Activated T-helper 1 cell treated with Interleukin-2 at 50 U/mL for 16 hours (primary cell): ENCODE measurements at places on chromosomes 1 and 21.

DNA sequence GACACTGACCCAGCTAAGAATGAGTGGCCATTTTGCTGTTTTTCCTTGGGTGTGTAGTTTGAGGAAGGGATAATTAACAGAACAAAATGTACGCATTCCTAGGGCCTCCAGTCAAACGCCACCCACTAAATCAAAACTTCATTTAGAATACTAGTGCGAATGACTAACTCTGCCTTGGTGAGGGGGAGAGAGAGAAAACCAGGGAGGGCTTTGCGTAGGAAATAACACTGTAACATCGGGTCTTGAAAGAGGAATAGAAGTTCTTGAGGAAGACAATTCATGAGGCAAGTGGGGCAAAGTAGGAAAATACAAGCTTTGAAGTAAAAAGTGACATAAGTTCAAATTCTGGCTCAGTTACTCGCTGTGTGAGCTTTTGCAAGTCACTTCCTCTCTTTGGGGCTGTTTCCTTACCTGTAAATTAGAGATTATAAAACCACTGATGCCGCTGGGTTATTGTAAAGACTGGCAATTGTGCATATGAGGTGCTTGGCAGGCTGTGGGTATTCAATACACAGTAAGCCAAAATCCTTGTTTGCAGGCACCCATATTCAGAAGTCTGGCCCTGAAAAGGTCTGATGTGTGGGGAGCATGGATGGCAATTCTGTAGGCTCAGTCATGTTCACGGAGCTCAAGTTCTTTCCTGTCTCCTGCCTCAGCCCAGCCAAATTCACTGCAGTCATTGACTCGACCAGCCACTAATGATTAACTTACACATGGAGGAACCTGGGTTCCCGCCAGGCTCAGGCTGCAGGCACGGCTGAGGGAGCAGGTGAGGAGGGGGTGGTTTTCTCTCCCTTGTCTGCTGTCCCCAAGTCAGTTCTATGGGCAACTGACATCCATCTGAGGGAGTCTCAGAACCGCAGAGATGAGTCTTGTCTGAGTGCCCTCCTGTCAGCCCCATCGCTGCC lies 140.3 kb upstream of the CSF3R start:
- DNase-seq = no peak

GRCh38 chr1:231827337-231828105 lies 200.9 kb downstream of the DISC1 start:
- no peak for DNase-seq

DNA sequence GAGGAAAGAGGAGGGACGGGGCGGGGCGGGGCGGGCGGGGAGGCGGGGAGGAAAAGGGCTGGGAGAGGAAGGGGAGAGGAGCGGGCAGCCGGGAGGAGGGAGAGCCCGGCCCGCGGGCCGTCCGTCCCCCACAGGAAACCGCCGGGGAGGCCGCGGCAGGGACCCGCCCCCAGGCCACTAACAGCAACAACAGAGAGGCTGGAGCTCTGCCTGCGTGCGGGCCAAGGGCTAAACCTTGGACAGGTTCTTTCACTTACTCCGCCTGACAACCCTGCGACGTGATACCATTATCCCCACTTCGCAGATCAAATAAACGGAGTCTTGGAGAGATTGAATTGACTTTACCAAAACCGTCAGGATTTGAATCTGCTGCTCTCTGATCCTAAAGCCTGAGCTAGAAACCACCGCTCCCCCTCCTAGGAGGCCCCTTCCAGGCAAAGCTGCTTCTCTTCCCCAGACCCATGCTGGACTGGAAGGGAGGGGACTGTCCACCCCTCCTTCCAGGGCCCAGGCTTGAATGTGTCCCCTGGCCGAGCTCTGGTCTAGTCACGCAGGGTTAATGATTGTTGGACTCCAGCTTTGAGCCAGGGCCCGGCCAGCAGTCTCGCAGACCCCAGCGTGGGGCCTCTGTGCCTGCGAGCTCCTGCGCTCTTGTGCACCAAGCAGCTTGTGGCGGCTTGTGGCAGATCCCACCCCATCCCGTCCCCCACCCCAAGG lies at the start of gene EVA1B:
Gene EVA1B, minus strand, starts transcription at position 10 of the 717 bp plus-strand sequence. CDS start 608 bp downstream, outside the sequence.
- peak; percentile 44 for DNase-seq

DNA sequence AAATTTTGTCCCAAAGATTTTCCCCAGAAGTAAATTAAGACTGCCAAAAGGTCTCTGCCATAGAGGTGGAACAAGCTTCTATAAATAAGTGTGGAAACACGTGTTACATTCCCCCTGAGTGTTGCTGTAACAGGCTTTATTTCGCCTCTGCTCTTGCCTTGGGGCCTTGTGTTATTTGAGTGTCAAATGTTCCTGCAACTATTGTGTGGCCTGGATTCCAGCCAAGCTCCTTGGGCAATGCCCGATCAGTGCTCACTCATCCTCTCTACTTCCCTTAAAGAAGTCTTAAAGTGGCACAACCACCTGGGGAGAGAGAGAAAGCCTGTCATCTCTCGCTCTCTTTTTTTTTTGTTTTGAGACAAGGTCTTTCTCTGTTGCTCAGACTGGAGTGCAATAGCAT lies 156.7 kb downstream of the NR5A2 start:
- no peak for DNase-seq

DNA sequence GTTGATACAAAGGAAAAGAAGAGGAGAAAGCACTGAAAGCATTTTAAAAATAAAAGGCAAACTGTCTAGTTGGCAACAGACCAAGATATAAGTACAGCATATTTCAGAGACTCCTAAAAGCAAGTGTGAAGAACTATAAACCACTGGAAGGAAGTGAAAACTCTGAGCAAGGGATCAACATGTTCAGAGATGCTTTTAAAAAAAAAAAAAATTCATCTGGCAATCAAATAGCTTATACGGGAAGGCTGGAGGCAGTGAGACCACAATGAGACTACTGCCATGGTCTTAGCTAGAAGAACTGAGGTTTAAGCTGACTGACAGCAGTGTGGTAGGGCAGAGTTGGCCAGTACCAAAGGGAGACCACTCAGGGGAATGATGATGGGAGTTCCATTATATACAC lies 124.3 kb downstream of the VAV3 start:
- DNase-seq = no peak

GRCh38 chr1:109895720-109896504 lies 14.7 kb upstream of the CSF1 start:
- DNase-seq = no peak

DNA sequence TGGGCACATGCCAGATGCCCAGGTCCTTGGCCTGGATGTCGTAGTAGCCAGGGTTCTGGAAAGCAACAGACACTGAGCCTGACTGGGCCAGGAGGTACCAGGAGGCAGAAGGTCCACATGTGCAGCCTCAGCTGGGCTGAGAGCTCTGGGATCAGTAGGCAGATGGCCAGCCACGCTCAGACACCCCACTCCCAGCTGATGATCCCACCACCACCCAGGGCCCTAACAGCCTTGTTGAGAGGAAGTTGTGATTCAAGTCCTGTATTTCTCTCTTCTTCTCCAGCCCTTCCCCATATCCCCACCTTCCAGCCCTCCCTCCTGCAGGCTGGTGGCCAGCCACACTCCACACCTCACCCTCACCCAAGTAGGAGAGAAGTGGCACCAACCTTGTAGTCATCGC lies 4.0 kb downstream of the ITLN2 start:
- DNase-seq = no peak

- no peak for DNase-seq
These were observed 898.6 kb downstream of the AMY1C start for GRCh38 chr1:104648269-104648691.

DNA sequence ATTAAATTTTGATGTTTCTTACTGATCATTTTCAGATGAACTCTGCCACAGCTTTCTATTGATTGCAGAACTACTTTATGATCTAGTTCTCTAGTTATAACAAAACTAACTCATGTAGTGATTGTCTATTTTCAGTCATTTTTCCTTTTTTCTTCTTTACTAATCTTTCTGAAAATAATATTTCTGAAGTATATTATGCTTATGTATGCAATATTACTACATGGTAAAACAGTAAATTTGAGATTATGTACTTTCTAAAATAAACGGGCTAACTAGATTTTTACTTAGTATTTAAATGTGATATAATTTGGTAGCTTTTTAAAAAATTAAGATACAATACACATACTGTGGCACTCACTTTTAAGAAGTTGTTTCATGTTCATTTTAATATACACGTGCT lies 7.6 kb downstream of the TSNAX start:
- no peak for DNase-seq

DNA sequence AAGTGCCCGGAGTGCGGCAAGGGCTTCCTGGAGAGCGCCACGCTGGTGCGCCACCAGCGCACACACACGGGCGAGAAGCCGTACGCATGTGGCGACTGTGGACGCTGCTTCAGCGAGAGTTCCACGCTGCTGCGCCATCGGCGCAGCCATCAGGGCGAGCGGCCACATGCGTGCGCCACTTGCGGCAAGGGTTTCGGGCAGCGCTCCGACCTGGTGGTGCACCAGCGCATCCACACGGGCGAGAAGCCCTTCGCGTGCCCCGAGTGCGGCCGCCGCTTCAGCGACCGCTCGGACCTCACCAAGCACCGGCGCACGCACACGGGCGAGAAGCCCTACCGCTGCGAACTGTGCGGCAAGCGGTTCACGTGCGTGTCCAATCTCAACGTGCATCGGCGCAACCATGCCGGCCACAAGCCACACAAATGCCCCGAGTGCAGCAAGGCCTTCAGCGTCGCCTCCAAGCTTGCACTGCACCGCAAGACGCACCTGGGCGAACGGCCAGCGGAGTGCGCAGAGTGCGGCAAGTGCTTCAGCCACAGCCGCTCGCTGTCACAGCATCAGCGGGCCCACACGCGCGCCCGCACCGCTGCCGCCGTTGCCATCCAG lies 10.0 kb downstream of the ZNF672 start:
- DNase-seq = no peak

DNA sequence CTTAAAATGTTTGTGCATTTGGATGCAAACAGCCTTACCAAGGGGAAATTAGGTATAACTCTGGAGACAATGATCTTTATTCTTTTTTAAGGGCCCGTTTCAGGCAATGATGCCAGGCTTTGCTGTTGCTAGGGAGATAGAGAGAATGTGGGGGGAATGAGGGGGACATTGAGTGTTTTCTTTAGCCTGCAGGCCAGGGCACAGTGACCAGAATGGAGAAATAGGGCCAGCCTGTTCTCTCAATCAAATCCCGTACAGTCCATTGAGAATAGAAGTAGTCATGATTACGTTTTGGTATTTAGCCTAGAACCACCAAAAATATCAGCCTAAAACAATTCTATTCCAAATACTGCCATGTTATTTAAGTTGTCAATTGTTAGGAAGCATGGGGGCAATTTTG lies 49.0 kb downstream of the RGS7 start:
- DNase-seq = no peak

- peak; percentile 2 for DNase-seq
These were observed 733 bp downstream of the KDM5B start for GRCh38 chr1:202807451-202807925.

- DNase-seq = no peak
These were observed 176.9 kb upstream of the LMO4 start for GRCh38 chr1:87151500-87152421.

- DNase-seq = no peak
These were observed 101.6 kb downstream of the DMRTB1 start for GRCh38 chr1:53560581-53561502.

GRCh38 chr1:69551476-69552324 lies 16.0 kb upstream of the LRRC7 start:
- DNase-seq = no peak

DNA sequence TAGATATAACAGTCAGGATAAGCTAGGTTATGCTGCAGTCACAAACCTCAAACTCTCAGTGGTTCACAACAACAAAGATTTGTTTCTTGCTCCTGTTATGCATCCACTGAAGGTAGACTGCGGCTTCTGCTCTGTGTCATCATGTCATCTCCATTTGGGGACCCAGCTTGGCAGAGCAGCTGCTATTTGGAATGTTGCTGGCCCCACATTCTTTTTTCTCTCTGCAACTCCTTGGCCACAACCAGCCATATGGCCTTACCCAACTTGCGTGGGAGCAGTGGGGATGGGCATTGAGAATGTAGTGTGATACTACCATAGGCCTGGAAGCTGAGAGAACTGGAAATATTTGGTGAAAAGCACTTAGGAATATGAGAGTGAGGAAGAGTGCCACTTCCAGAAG lies 26.4 kb downstream of the AGO4 start:
- DNase-seq = no peak

GRCh38 chr1:98920441-98921110 lies 84.1 kb downstream of the PLPPR5 start:
- no peak for DNase-seq

DNA sequence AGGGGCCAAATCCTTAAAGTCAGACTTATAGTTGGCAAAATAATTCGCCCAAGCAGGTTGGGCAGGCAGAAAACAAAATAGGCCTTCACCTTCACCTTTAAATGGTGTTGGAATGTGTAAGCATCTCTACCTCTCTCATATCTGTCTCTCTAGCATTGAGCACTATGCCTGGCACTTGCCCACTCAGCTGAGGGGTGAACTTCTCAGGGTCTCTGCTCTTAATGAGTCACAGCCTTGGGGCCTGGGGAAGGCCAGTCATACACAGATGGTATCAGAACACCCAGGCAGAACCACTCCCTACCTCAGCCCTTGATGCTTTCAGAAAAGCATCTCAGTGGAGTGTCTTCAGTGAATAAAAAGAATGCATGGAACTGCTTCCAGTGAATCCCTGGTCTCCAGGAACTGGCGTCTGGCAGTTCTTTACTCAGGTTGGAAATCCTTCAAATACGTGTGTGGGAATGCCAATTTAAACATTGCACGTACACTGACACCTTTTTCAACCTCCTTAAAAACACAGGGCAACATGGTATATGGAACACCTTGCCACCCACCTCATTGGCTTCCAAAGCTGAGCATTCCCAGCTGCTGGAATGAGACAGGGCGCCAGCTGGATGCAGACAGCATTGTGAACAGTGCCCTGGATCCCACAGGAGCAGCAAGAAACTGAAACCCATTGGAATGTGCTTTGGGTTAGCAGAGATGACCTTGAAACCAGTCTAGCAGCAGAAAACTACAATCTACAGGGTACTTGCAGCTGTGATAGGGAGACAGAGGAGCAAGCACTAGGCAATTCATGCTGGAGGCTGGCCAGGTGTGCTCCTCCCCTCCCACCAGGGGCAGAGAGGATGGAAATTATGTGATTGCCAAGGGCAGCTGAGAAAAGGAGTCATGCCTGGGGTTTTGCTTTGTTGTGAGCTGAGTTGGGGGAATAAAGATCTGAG lies 30.0 kb downstream of the ZNF697 start:
- no peak for DNase-seq

GRCh38 chr1:38076455-38076854 lies 29.9 kb upstream of the POU3F1 start:
- DNase-seq = no peak

DNA sequence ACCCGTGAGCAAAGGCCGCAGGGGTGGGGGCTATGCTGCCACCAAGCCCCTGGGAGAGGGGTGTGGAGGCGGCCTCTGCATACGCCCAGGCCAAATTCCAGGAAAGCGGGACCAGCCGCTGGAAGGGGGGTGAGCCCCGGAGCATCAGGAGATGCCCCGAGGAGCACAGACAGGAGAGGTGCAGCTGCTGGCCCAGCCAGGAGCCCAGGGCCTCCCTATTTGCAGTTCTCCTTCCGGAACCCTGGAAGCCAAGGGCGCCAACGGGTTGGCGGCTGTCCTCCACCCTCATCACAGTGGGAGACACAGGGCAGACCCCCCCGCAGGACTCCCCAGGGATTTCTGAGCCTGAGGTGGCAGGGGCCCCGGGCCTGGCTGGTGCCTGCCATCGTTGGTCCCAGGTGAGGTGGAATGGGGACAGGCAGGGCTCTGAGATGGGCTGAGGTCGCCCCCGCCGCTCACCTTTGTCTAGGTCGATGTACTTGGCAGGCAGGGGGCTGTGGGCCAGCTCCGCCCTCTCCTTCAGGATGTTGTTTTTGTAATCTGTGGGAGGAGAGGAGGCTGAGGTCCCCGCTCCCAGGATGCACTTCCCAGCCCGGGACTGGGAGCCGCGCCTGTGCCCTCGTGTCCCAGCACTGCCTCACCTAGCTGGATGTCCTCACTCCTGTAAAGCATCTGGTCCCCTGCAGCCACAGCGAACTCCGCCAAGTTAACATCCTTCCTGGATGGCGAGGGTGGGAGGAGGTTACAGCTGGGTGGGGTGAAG lies 4.4 kb upstream of the DVL1 start:
- no peak for DNase-seq
